ENCODE measurements at places on chromosomes 1 and 21. TPM values are rescaled to one million over a fixed set of nuclear protein-coding genes. Genes with fewer than 3 reads are reported as not detected.

DNA sequence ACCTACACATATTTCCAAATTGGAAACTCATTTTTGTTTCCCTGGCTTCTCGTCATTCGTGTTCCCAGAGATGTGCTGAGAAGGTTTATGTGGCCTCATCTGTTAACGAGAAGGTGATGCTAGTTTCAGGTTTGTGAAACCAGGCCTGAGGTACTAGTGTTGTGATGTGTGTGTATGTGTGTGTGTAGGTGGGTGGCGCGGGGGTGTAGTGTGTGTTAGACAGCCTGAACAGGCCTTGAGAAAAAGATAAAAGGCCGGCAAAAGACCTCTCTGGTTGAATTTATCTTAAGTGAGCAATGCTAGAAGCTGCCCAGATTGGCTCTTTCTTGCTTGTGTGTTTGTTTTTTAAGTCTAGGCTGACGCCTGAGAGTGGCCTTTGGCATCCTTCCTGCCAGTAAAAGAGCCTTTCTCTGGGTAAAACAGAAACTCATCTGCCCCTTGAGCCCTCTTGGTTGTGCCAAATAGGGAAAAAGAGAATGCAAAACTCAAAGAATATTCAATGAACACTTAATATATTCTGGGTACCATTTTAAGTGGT is 65.8 kb upstream of the HSD17B7 start:
- no peaks in the 10 kb centered on the region for H3K27me3 ChIP-seq
- H3K27ac ChIP-seq, result no peak overlapping the region
- no peaks in the 10 kb centered on the region for H3K4me1 ChIP-seq
- DNase-seq, result no peak

GRCh38 chr1:243943671-243944428 is 93.8 kb upstream of the AKT3 start:
- H3K27ac ChIP-seq, result no peak overlapping the region
- H3K36me3 ChIP-seq, result no peaks in the 10 kb centered on the region
- H3K27me3 ChIP-seq, result peaks cover 6% of the 10 kb centered on the region
- DNase-seq, result no peak

- H3K36me3 ChIP-seq, result no peaks in the 10 kb centered on the region
- no peak overlapping the region for H3K4me3 ChIP-seq
- peaks cover 12% of the 10 kb centered on the region for H3K4me1 ChIP-seq
Measured at GRCh38 chr1:112840631-112841624, 115.1 kb downstream of the SLC16A1 start.

FAAH gene
- 3.0 TPM for total RNA-seq

- no peaks in the 10 kb centered on the region for H3K27me3 ChIP-seq
- no peak overlapping the region for H3K4me3 ChIP-seq
- H3K4me1 ChIP-seq, result no peaks in the 10 kb centered on the region
Measured at GRCh38 chr1:237227476-237227875, 185.5 kb downstream of the RYR2 start.

DNA sequence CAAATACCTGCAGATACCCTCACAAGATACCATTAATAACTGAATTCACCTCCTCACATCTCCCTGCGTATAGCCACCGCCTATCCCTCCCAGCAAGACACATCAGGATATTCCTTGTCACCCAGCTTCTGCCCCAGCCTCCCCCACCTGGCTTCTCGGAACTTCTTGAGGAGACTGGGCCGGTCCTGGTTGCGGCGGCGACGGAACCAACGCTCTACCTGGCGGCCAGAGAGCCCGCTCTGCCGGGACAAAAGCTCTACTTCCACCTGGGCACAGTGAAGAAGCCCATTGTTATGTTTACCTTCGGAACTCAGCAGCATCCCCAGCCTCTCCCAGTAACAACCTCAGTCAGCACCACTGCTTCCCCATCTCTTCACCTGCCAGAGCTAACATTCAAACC is 6.7 kb downstream of the CERS2 start:
- peaks cover 61% of the 10 kb centered on the region for H3K36me3 ChIP-seq
- no peaks in the 10 kb centered on the region for H3K27me3 ChIP-seq
- DNase-seq, result no peak
- peaks cover 28% of the 10 kb centered on the region for H3K4me1 ChIP-seq
- H3K27ac ChIP-seq, result peak overlapping the region; percentile 49

PRAMEF6 gene
- not detected for total RNA-seq

DNA sequence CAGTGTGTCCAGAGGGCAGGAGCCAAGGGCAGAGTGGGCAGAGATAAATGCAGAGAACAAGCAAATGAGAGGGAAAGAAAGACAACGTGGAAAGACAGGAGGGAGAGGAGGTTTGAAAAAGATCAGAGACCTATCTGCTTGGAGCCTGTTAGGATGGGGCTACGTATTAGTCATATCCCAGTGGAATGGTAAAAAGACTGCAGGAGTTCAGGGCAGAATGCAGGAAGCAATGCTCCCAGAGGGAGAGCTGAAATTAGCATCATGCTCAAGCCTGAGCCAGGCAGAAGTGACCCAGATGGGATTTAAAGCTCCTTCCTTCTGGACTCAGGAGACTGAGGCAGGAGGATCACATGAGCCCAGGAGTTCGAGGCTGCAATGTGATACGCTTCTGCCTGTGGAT is 261.3 kb upstream of the CHRM3 start:
- no peaks in the 10 kb centered on the region for H3K4me1 ChIP-seq
- DNase-seq, result no peak
- H3K27me3 ChIP-seq, result no peaks in the 10 kb centered on the region
- H3K36me3 ChIP-seq, result no peaks in the 10 kb centered on the region
- H3K4me3 ChIP-seq, result no peak overlapping the region
- H3K27ac ChIP-seq, result no peak overlapping the region

DNA sequence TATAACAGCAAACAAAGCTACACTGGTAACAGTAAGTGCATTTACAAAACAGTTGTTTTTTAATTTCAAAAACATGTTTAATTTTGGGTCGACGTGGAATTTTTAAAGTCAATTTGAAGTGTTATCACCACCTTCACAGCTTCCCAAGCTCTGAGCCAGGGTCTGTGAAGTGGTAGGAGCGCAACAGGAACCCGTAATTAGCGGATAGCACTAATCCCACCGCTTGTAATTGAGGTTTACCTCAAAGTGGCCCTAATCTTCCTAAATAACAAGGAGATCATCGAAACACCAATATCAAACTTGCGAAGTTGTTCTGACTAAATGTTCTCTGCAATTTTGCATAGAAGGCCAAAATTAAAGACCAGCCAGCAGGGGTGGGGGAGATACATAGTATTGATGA is 18.8 kb downstream of the LBR start:
- H3K27ac ChIP-seq, result no peak overlapping the region
- no peak overlapping the region for H3K4me3 ChIP-seq
- peaks cover 3% of the 10 kb centered on the region for H3K4me1 ChIP-seq
- H3K27me3 ChIP-seq, result no peaks in the 10 kb centered on the region
- H3K36me3 ChIP-seq, result peaks cover 64% of the 10 kb centered on the region
